ENCODE measurements at places on chromosomes 5 and 9.

- DNase-seq: no peak
Observed at GRCh38 chr9:76657265-76657664, 107.0 kb upstream of the PCA3 start.

DNA sequence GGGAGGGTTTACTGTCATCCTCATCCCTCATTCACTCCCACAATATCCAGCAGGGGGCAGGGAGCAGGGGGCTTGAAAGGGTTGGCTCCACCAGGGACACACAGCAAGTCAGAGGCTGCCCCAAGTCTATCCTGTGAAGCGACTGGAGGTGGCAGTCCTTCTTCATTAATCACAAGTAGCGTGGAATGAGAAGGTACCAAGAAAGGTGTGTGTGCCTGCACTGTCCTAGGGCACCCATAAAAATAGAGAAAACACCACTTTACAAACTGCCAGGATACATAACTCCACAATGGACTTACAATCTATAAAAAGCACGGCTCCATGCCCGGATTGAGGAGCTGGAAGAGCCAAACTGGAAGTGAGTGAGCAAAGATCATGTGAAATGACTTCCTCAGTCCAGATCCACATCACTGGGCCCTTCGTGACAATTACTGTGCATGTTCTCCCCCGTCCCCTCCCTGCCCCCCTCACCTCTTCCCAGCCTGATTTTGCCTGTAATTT is 183.9 kb downstream of the SLIT3 start:
- DNase-seq: no peak

DNA sequence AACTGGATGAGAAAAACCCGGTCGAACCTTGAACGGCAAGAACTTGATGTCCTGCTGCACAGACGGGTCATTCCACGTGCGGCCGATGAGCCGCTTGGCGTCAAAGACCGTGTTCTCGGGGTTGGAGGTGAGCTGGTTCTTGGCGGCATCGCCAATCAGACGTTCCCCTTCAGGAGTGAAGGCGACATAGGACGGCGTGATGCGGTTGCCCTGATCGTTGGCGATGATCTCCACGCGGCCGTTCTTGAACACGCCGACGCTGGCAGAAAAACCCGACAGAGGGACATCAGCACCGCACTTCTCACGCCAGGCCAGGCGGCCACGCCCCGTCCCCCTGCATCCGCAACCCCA is 519 bp downstream of the HSPA5 start:
- DNase-seq: no peak

GRCh38 chr5:136062366-136063274 is 33.8 kb downstream of the TGFBI start:
- peak; percentile 9 for DNase-seq

DNA sequence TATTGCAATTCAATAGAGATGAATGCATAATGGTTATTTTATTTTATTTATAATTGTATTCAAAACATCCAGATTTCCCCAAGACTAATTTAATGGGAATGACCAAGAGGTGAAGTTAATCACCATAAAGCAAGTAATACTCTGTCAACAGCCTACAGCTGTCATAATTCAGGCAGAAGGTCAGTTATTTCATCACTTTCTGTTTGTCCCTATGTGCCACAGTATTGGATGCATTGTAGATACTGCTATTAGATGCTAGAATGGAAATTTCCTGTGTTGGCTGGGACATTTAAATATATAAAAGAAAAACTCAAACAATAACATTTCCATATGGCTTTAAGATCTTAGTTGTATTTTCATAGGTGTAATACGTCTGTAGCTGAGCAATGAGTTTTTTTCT is 56.7 kb upstream of the MINAR2 start:
- DNase-seq: no peak

GRCh38 chr9:92709954-92710353 is 40.0 kb upstream of the IPPK start:
- DNase-seq: no peak

DNA sequence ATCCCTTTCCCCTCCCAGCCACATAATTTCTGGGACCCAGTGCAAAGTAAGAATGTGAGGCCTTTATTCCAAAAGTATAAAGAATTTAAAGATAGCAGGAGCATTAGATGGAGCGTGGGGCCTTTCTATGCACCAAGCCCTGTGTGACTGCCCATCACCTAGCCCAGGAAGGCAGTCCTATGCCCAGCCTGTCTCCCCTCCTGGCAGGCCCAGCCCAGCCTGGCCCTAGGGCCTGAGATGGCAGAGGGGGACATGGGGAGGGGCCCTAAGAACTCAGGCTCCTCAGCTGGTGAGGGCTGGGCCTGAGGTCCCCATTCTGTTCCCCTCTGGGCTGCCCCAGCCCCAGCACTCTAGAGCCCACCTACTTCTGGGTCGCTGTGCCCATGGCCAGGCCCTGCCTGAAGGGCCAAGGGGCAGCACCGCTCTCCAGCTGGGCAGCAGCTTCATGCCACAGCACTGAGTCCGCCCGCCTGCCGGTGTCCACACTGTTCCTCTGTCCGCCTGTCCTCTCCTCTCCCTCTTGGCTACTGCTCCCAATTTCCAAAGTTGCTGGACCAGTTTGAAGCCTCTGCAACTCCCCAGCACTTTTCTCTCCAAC is 995 bp upstream of the SLC23A1 start:
- DNase-seq: no peak

- DNase-seq: no peak
Observed at GRCh38 chr5:19179571-19179970, 808.4 kb downstream of the CDH18 start.

- no peak for DNase-seq
Observed at GRCh38 chr5:141876628-141877355, 1.4 kb downstream of the PCDH1 start.

DNA sequence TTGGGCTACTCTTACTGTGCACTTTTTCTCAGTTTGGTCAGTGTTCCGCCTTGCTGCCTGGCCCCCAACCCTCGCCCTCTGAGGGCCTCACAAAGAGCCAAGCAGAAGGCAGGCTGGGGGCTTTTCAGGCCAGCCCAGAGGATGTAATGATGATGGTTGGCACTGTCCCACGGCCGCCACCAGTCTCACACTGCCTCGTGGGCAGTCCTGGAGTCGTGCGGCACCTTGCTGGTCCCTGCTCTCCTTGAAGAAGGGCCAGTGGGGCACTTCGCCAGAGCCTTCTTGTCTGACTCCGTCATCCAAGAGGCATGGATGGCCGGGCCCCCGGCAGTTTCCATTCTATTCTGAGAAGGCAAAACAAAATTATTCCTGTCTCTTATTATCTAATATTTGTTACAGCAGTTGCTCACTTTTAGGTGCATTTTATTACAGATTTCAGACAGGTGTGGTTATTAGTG is 21.0 kb downstream of the TENT4A start:
- DNase-seq: no peak

- no peak for DNase-seq
Observed at GRCh38 chr5:60522292-60522905, 177.6 kb downstream of the DEPDC1B start.

DNA sequence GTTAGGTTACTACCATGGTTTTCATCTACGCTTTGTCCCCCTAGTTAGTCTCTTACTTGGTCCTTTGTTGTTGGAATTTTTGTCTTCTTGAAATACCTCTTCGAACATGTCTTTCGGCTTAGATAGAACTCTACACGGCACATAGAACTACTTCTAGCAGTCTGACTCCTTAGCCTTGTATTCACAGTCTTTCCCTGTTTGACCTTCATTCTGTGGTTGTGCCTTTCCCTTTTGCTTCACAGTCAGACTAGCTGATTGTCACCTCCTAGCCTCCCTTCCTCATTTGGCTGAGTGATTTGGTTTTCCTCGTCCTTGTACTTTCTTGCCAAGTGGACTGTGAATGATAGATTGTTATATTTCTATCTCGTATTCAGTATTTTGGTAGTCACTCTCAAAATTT is 10.7 kb downstream of the SMAD5 start:
- no peak for DNase-seq

- DNase-seq: no peak
Observed at GRCh38 chr5:148864113-148864841, 37.9 kb downstream of the ADRB2 start.

DNA sequence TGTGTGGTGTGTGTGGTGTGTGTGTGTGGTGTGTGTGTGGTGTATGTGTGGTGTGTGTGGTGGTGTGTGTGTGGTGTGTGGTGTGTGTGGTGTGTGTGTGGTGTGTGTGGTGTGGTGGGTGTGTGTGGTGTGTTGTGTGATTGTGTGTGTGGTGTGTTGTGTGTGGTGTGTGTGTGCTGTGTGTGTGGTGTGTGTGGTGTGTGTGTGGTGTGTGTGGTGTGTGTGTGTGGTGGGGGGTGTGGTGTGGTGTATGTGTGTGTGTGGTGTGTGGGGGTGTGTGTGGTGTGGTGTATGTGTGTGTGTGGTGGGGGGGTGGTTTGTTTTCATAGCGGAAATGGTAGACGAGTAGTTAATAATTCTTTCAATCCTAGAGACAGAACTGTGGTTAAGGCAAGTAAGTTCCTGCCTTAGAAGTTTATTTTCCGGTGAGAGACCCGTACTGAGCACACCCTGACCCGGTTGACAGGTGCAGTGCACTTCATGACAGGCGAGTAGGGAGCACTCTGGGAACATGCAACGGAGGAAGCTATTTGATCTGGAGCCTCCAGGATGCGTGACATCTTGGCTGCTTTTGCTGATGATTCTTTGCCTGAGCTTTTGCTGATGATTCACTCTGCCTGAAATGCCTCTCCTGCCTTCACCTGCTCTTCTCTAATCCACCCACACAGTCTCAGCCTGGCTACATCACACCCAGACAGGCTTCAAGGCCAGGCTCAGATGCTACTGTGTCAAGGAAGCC is 21.7 kb upstream of the FAT2 start:
- DNase-seq: no peak

DNA sequence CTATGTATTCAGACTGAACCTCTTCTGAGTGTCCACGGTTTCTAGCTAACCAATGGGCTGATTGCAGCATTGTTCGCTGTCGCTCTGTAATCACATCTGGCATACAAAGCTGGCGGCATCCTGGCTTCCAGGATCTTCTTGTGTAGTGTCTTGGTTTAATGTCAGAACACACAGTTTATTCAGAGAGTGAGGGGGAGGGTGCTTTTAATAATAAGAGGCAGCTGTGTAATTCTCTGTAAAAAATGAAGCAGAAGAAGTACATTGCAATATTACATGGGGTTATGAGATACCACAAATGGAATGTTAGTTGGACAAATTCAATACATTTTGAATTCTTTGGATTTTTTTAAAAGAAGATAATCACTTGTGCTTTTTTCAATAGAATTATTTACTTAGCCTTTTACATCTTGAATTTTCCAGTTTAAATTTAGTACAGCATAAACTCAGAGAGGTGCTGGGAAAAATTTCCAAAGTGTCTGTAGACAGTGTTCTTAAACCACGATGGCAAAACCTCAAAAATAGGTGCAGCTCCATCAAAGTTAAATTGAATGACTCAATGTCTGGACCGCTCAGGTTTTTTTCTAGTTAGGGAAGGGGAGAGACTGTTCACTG is 206.0 kb downstream of the PCSK1 start:
- no peak for DNase-seq

- no peak for DNase-seq
Observed at GRCh38 chr5:82551840-82552385, 273.8 kb upstream of the RPS23 start.

GRCh38 chr9:28747351-28747985 is 1174.2 kb upstream of the C9orf72 start:
- DNase-seq: no peak

GRCh38 chr5:117562647-117563046 is 988.0 kb upstream of the SEMA6A start:
- no peak for DNase-seq

GRCh38 chr9:109016132-109016531 is 2.8 kb upstream of the CTNNAL1 start:
- no peak for DNase-seq

DNA sequence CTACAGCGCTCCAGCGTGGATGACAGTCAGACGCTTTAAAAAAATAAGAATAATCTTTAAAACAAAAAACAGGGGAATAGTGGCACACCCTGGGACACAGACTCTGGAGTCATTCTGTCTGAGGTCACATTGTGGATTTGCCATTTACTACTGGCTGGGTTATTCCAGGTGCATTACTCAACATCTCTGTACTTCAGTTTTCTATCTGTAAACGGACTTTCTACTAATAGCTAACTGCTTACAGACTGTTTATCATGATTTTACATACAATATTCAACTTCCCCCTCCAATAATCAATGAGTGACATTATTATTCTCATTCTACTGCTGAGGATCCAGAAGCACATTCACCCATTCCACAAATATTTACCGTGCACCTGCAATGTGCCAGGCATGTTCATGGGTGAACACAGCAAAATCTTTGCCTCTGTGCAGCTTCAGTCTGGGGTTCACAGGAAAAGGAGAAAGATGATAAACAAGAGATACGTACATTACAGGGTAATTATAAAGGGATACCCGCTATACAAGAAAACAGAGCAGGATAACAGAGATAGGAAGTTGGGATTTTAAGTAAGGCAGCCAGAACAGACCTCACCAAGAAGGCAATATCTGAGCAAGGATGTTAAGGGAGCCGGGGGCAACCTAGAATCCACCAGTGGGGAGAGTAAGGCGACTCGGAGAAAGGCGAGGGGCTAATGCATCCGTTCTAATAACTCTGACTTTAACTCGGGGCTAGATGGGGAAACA is 984 bp upstream of the RAD23B start:
- no peak for DNase-seq

DNA sequence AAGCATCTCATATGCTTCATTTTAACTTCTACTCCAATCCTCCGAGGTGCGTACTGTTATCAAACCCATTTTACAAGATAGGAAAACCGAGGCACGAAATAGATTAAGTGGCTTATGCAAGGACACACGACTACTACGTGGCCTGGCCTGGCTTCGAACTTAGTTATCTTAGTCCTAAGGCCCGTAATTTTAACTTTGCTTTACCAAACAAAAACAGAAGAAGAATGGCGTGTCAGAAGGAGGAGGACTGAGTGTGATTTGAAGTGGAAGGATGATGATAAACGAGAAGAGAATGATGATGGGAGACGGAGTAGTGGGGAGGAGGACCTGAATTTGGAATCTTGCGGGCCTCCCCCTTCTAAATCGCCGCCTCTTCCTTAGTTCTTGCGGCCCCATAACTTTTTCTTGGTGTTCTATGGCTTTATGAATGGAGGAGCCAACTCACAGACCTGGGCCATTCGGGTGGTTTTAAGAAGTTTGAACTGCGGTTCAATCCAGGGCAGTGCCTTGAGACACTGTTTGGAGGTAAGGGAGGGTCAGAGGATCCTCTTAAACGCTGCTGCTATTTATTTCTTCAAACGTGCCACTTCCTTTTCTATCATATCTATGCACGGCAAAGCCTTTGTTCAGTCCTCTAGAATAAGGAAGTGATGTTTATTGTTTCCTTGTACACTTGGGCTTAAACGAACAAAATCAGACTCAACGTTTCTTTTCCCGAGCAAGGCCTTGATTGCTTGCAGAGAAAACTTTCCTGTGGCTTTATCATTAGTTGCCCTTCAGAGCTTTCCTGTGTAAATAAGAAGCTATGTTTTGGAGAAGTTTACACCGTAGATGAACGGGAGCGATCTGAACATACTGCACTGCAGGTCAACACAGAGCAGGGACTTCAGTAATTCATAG is 795 bp downstream of the CNOT8 start:
- no peak for DNase-seq
